Activated CD8-positive, alpha-beta memory T cell treated with anti-CD3 and anti-CD28 coated beads, Interleukin-2, amount 50 U/mL, for 4 hours (primary cell): ENCODE measurements at places on chromosomes 6 and 20.
A peak's percentile ranks its signal among the peaks of the same experiment; 100 is the strongest.

DNA sequence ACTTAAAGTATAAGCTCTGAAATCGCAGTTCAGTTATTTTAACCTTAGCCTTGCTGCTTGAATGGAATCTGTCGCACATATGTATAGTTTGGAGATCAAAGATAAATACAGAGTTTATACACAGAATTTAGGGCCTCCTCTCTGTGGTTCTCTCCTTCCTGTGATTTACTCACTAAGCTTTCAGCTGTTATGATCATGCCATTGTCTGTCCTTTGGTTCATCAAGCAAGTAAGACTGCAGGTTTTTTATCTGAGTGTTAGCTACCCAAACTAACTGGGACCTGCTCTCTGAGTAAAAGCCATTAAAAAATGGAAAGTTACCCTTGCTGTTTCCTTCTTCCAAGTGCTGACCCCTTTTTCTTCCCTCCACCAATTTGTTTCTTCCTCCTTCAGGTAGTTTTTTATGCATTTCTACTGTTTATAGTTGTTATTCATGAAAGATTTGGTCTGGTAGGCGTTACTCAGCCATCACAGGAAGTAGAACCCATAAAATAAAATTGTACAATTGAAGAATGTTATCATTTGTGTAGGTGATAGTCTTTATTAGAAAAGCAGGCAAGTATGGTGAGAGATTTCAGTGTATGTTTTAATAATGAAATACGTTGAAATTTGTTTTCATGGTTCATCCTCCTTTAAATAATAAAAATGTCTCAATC lies 33.7 kb upstream of the SUMO4 start:
- DNase-seq, result no peak

DNA sequence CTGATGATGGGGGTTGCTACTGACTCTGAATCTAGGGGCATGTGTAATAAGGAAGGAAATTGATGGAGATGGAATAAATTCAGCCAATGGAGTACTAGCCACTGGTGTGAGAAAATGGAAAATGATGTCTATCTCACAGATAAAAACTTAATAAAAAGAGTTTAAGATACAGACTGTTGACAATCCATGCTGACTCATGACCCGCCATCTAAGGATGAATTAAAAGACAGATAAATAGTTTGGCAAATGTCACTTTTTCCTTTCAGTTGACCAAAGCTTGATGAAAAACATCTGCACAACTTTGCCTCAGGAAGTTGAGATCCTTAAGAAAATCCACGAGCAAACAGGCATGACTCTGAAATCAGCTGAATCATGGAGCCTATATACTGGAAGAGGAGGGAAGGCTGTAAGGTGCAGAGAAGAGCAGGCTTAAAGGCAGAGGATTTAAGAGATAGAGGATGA lies 82.6 kb upstream of the BMP5 start:
- no peak for DNase-seq

GRCh38 chr20:46174469-46175126 lies 56.5 kb downstream of the CD40 start:
- peak; percentile 75 for DNase-seq

GRCh38 chr20:47241345-47241781 lies 115.1 kb downstream of the ZMYND8 start:
- no peak for DNase-seq

GRCh38 chr6:123965894-123966293 lies 162.2 kb downstream of the NKAIN2 start:
- no peak for DNase-seq

DNA sequence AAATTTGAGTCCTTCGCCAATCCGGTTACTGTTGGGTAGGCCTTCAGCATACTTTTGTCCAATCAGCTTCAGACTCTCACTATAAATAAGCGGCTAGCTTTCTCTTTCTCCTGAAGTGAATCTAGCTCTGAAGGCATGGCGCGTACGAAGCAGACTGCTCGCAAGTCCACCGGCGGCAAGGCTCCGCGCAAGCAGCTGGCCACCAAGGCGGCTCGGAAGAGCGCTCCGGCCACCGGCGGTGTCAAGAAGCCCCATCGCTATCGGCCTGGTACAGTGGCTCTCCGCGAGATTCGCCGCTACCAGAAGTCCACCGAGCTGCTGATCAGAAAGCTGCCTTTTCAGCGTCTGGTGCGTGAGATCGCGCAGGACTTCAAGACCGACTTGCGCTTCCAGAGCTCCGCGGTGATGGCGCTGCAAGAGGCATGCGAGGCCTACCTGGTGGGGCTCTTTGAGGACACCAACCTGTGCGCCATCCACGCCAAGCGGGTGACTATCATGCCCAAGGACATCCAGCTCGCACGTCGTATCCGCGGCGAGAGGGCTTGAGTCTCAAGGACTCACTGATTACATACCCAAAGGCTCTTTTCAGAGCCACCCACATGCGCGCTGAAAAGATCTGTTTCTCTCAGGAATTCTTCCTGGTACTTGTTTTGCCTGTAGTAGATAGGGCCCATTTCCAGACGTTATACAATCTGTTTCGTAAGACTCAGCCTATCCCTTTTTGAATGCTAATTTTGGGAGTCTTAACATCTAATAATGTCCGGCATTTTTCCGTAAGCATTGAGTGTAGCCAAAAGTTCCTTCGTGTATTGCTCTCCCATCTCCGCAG lies 102.0 kb downstream of the OR2B2 start:
- peak; percentile 66 for DNase-seq

GRCh38 chr6:111002350-111002749 lies 20.5 kb downstream of the RPF2 start:
- no peak for DNase-seq

- no peak for DNase-seq
Observed at GRCh38 chr20:35339007-35339406, 46.8 kb upstream of the FAM83C start.

- DNase-seq, result no peak
Observed at GRCh38 chr6:33424855-33425667, 5.2 kb downstream of the SYNGAP1 start.

GRCh38 chr6:154815938-154816820 lies 83.0 kb downstream of the SCAF8 start:
- DNase-seq, result no peak

DNA sequence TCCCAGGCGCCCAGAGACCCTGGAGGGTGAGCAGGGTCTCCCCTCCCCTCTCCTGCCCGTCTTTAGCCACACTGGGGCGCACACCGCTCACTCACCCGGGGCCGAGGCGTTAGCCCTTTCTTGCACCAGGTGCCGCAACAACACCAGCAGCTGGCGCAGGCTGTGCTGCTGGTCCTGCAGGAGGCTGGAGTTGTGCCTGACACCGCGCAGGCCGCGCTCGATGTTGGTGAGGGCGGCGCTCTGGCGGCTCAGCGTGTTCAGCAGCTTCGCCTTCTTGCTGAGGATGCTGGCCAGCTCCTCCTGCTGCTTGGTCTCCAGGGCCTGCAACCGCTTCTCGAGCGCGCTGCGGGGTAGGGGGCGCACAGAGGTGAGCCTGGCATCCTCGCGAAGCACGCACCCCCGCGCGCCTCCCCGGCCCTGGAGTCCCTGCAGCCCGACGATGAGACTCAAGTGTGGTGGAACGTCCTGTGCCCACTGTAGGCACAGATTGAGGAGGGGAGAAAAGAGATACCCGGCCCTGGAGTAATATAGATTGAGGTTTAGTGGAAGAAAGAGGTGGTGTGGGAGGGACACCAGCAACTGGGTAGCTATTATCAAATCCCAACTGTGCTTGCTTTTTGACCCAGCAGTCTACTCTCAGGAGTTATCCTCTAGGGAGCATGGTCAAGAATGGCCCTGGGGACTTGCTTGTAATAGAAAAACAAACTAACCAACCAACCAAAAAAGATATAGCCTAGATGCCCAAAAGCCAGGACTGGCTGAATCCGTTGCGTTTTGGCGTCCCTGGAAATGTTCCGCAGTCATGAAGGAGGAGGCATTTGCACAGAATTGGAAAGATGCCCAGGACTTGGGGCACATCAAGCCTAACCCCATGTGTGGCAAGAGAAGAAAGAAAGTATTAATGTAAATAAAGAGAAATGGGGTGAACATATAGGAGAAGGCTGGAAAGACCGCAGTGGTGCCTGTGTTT lies 30.9 kb downstream of the ANGPT4 start:
- DNase-seq, result no peak

DNA sequence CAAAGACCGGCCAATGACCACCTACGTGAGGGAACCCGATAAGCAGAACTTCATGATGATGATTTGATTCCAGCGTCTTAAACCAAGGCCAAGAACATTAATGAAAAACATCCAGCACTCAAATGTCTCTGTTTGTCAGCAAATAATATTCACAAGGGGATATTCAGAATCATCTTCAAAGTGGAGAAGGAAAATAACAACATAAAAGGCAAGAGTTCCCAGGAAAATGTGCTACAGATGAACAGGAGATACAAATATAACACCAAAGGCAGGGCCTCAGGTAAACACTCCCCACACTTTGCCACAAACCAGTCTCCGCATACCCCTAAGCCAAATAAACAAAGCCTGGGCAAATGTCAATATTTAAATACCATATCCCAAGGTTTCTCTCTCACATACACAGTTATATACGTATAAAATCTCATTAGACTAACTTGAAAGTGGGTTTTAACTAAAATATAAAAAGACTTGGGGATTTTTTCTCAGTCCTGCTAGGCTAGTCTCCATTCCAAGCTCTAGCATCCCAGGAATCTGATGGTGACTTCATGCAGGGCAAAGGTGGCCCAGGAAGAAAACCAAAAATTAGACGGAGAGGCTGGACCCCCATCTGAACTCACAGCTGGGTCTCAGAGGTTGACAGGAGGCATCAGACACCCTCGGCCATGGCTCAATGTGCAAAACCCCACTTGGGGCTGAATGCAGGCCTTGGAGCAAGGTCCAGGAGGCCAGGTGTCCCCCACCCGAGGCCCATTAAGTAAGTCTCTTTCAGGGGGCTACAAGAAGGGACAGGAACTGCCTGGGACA lies 32.1 kb downstream of the TRAM2 start:
- no peak for DNase-seq

DNA sequence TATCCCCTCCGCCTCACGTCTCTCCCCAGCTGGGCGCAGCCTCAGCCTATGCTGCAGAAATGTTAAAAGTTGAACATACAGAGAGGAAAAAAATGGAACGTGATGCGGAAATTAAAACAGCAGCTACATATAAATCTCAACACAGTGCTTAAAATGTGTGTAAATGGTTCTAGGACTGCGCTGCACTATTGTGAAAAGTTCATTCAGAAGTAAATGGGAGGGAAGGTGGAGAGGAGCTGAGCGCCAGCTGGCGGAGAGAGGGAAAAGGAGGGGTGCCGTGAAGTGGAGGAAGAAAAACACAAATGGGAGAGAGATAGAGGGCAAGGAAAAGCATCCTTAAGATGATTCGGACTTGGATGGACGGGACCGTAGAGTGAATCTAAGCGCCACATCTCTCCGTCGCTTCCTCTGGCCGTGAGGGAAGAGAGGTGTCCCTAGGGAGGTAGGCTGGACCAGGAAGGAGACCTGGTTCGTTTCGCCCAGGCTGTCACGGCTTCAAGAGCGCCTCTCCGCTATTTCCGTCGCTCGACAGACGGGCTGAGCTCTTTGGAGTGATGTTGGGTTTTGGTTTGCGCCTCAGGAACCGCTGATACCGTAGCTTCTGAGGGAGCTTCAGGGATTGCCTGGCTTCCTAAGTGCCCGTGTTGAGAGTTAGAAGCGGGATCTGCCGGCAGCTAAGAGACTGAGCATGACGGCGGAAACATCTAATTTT lies 113.7 kb downstream of the TRIM27 start:
- no peak for DNase-seq

GRCh38 chr20:58956078-58956477 lies 25.0 kb upstream of the NELFCD start:
- no peak for DNase-seq
